ENCODE measurements at places on chromosomes 7 and 10.

DNA sequence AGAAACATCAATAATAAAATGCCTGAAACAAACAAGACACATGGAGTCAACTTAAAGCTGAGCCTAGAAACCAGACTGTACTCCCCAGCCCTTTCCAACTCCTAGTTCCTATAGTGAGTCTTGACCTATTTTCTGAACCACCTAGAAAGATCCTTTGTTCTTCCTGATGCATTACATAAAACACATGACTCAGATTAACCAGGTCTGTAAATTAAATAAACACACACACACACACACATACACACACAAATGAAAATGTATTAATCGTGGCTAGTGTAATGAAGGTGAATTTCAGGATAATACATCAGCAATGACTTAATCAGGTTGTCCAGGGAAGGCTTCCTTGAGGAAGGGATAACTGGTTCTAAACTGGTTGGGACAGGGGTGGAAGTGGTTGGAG, 104.7 kb downstream of the ST8SIA6 start:
- ATAC-seq: peak; percentile 76

GRCh38 chr7:85851571-85852193, 664.8 kb upstream of the SEMA3D start:
- ATAC-seq: no peak

DNA sequence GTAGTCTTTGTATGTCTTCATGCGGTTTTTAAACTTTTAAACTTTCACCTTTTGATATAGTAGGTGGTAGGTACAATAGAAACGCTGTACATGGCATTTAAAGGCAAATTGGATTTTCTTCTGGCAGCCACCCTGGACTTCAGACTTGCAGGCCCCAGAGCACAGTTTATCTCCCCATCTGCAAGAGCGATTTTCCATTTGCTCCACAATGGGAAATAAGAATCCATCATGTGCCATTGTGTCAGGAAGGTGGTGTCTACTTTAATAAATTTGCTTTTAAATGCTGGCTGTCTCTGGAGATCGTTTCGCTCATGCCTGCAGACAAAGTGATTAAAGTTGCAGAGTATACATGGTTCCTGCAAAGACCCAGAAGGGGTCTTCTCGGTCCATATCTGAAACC, 38.9 kb downstream of the UNC5B start:
- no peak for ATAC-seq

GRCh38 chr7:146982482-146982881, 865.9 kb downstream of the CNTNAP2 start:
- ATAC-seq: no peak

DNA sequence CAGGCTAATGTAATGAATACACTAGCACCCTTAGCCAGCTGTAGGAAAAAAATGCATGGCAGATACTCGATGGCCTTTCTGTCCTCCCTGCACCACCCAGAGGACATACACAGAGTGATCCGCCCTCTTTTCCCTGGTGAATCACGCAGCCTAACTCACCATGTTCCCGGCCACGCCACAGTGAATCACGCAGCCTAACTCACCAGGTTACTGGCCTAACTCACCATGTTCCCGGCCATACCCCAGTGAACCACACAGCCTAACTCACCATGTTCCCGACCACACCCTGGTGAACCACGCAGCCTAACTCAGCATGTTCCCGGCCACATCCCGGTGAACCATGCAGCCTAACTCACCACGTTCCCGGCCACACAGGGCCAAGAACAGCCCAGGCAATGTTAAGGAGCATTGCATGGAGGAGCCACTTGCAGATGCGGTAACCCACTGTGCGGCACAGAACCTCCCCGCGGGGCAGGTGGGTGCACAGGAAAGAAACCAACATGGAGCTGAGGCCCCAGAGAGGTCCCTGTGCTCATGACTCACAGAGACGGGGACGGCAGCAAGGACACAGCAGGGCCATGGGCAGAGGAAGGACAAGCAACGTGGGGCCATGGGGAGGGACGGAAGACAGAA, 508.5 kb downstream of the DNAJB6 start:
- ATAC-seq: peak; percentile 99

- no peak for ATAC-seq
These were observed 30.0 kb upstream of the SAMD9L start for GRCh38 chr7:93178213-93178612.

DNA sequence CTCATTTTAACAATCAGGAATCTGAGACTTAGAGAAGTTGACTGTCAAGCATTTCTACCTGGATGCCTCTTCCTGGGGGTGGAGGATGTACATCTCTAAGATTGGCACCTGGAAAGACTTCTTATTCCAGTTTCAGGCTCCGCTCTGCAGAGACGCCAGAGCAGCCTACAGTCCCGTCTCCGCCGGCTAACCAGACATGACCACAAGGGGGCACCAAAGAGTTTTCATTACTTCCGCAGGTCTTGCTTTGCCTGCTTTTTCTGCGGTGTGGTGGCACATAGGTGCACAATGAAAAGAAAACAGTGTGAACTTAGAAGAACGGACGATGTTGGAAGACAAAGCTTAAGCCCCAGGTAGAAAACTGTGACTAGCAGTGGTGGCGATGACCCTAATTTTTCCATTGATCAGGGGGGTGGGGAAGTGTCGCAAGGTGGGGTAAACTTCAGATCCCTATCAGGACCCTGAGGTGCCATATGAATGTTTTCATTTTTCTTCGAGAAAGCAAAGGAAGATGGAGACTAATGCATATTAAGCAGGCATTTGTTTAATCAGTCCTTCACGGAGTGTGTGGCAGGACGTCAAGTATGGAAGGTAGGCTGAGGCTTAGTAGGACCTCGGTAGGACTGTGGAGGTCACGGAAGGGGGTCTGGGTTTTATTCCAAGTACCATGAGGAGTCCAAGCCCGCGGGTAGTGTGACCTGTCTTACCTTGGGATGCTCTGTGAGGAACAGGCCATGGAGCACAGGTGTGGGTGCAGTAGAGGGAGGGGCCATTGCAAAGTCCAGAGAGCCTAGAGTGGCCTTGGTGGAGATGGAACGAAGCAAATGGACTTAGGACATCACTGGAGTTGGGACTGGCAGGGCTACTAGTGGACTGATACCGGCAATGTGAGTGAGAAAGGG, 60.1 kb upstream of the SORCS3 start:
- ATAC-seq: peak; percentile 72

- no peak for ATAC-seq
These were observed 99.0 kb downstream of the CAMK1D start for GRCh38 chr10:12448340-12448728.

DNA sequence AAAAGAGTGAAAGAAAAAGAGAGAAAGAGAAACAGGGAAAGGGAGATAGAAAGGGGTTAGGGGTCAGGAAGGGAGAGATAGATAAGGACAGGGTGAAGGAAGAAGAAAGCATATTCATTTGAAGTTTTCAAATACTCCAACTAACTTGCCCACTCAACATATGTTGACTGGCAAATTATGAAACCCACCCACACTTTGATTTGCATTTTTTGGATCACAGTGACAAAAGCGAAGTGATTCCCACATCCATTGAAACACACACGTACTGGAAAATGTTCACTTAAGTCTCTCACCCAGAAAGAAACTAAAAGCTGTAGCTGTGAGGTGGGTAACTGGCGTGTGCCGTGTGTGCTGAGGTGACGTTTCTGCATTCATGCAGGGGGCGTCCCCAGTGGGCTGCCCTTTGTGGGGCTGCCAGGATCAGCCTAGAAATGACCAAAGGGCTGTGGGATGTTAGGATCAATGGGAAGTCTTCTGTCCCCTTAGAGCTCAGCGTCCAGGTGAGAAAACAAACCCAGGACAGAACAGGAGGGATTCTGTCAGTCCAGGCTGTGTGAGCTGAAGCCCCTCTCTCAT, 134.9 kb upstream of the ADARB2 start:
- no peak for ATAC-seq

DNA sequence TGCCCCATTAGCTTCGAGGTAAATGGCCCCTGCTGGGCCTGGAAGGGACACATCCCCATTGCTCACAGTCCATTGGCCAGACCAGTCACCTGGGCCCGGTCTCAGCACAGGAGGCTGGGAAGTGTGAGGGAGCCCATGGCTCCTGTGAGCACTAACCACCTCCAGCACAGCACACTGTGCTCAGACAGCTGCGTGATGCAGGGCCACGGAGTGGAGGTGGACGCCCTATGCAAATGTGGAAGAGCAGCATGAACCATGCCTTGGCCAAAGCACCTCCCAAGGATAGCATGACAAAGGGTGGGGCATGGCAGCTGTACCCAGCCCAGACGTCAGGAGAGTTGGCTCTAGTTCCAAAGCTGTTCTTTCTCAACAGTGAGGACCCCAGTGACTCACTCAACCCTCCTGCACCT, 120.1 kb upstream of the ZMIZ1 start:
- peak; percentile 88 for ATAC-seq

DNA sequence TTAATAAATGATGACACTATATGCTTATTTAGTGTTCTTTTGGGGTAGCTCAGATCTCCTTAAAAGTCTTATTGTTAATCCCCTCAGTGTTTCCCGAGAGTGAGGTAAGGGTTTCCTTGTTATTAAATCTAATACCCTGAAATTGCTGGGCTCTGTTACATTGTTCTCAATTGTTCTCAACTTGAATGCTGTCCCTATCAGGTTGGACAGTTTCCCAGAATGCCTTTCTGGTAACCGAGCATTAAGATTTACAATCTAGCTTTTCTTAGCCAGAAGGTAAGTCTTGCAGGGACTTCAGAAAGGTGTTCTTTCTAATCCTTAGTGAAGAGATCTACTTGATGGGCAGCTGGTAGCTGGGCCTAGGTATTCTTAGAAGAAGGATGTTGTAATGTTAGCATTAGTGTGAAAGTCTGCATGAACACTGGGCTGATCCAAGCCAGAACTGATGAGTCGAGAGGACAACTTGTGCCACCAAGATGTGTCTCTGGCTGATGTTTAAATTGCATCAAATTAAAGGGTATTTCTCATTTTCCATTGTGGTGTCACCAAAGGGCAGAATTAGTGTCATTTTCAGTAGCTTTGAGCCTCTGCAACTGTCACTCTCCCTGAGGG, 89.9 kb downstream of the SND1 start:
- ATAC-seq: no peak

DNA sequence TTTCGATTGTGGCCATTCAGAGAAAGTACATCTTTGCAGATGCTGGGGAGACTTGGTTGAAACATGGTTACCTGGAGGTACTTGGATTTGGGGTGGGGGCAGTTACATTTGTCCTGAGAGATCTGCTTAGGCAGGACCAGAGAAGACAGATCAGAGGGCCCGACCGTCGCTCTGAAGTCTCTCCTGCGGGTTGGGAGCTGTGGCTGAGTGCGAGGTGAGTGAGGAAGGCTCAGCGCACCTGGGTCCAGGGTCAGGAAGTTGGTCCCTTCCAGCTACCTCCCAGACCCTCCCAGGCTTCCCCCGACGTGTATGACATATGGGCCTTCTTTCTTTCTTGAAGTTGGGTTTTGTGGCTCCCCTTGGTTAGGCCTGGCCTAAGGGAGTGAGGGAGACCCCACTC, 56.3 kb downstream of the LHPP start:
- ATAC-seq: no peak

GRCh38 chr7:118250860-118251494, 26.5 kb downstream of the ANKRD7 start:
- no peak for ATAC-seq

GRCh38 chr7:134669845-134670373, 23.3 kb downstream of the BPGM start:
- ATAC-seq: peak; percentile 83

GRCh38 chr7:20458521-20458920, 127.8 kb downstream of the ITGB8 start:
- no peak for ATAC-seq

- ATAC-seq: no peak
These were observed 33.4 kb upstream of the AFAP1L2 start for GRCh38 chr10:114437473-114438292.

GRCh38 chr7:108424013-108424412, 32.2 kb downstream of the NRCAM start:
- no peak for ATAC-seq

DNA sequence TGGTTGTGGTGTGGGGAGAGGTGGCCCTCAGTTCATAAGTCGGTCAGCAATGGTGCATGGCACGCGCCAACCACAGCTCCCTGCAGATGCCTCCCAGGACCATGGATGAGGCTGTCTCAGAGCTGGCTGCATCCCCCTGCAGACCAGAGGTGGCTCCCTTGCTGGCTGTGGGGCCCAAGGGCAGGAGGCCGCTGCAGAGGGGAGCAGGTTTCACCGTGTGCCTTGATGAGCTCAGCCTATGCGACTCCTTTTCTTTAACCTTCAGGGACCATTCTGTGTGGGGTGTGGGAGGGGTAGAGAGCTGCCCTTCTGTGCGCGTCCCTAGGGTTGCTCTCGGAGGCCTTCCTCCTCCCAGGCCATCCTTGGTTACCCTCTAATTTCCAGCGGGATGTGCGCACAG, 152.4 kb downstream of the ACTR3B start:
- no peak for ATAC-seq

- ATAC-seq: no peak
These were observed 85.6 kb downstream of the RNF216 start for GRCh38 chr7:5695727-5696345.

- peak; percentile 64 for ATAC-seq
These were observed 67.5 kb upstream of the INSIG1 start for GRCh38 chr7:155230169-155230593.

GRCh38 chr10:71873582-71874211, 22.6 kb upstream of the PSAP start:
- no peak for ATAC-seq

GRCh38 chr7:491292-491957, 28.2 kb downstream of the PDGFA start:
- no peak for ATAC-seq

GRCh38 chr7:73879977-73880681, 19.2 kb downstream of the TMEM270 start:
- peak; percentile 19 for ATAC-seq

DNA sequence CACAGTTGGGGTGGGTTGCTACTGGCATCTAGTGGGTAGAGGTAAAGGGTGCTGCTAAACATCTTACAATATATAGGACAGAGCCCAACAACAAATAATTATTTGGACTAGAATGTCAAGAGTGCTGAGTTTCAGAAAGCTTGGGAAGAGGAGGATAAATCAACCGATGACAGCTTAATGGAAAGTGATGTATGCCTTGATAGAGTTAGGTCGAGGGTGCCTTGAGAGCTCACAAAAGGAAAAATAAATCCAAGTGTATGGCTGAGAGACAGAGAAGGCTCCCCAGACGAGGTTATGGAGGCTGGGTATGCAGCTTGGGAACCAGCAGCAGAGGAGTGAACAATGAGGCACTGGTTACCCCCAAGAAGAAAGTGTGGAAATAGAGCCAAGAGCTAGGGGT, 211.1 kb downstream of the HDAC9 start:
- no peak for ATAC-seq

GRCh38 chr7:2472739-2473138, 3.5 kb downstream of the GRIFIN start:
- ATAC-seq: no peak

GRCh38 chr10:72162978-72163377, 52.8 kb upstream of the ANAPC16 start:
- peak; percentile 87 for ATAC-seq

- no peak for ATAC-seq
These were observed 37.3 kb downstream of the SH3PXD2A start for GRCh38 chr10:103818105-103818504.

DNA sequence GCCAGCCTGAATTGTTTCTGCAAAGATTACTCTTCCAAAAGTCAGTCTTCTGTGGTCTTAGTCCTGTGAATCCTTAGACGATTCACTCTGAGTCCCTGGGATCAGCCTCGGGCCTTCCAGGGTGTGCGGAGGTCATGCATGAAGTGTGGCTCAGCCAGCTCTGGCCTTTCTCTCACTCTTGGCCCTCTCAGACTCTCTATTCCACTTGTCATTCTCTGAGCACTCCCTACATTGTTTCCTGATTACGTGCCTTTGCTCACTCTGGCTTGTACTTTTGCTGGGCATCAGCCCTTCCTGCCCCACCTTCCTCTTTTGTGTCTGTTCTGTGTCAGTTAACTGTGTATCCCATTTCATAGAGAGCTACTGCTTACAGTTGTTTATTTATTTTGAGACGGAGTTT, 36.0 kb downstream of the CCNY start:
- ATAC-seq: peak; percentile 99
